ENCODE measurements at places on chromosomes 7 and 10. TPM values are rescaled to one million over a fixed set of nuclear protein-coding genes. Genes with fewer than 3 reads are reported as not detected.

The CCL24 gene
- not detected for total RNA-seq

The SYCE1 gene
- total RNA-seq: 1.4 TPM

The SYPL1 gene
- 42.8 TPM for total RNA-seq

The SPDYE11 gene
- total RNA-seq: not detected

The SCIN gene
- 0.20 TPM for total RNA-seq

The STMP1 gene
- 25.4 TPM for total RNA-seq

The DLG5 gene
- total RNA-seq: 1.6 TPM
